ENCODE measurements at places on chromosomes 4 and X.

DNA sequence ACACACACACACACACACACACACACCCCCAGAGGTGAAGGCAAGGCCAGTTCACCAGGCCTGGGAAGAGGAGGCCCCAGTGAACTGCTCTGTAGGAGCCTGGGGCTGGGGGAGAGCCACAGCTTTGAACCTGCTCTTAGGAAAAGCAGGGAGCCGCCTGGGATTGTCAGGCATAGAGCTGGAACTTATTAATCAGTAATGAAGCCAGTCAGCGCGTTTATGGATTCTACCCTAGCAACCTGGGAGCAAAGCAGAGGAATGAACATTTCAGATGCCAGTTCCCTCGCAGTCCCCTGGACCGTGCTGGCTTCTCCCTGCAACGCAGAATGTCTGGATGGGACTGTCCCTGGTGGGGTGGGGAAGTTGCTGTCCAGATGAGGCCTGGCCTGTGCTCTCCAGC is 45.3 kb upstream of the DDX3X start:
- DNase-seq: no peak

- no peak for DNase-seq
Measured at GRCh38 chrX:39536211-39536610, 561.5 kb downstream of the BCOR start.

DNA sequence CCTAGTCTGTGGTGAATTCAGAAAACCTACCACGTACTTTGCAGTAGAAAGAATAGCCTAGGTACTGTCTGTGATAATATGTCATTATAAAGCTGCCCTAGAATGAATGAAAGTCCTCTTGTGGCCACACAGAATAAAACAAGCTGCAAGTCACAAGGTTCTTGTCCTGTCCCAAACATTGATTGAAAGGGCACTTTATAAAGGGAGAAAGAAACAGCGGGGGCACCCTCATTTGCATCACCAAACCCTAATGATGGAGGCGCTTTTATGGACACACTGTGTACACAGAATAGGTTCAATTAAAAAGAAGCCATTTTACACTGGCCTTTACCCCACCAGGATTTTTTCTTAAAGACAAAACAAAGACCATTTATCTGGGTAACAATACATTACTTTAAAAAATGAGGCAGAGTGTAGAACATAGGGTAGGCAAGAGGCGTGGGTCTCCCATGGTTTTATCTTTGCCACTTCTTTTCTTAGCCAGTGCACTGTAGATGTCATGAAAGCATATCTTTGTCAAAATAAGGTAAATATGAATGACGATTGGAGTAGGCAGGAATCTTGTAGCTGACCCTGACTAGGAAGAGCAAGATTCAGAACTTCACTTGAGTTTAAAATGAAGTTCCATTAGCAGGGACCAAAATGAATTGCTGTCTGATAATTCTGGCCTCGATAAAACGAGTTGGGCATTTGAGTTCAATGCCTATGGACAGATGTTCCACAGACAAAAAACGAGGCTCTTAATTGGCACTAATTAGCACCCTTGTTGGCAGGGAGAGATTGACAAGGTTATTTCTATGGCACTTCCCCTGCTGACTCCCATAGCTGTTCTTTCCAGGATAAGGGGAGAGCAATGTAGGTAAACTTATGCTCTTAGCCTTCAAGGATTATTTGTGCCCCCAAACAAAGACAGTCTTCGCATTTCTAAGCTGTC is 365.1 kb downstream of the AFF2 start:
- no peak for DNase-seq

GRCh38 chr4:154560824-154561231 is 2.0 kb upstream of the FGB start:
- no peak for DNase-seq

GRCh38 chr4:113610537-113610936 is 151.0 kb downstream of the CAMK2D start:
- DNase-seq: no peak

- DNase-seq: no peak
Measured at GRCh38 chr4:78293348-78293747, 236.2 kb downstream of the FRAS1 start.

DNA sequence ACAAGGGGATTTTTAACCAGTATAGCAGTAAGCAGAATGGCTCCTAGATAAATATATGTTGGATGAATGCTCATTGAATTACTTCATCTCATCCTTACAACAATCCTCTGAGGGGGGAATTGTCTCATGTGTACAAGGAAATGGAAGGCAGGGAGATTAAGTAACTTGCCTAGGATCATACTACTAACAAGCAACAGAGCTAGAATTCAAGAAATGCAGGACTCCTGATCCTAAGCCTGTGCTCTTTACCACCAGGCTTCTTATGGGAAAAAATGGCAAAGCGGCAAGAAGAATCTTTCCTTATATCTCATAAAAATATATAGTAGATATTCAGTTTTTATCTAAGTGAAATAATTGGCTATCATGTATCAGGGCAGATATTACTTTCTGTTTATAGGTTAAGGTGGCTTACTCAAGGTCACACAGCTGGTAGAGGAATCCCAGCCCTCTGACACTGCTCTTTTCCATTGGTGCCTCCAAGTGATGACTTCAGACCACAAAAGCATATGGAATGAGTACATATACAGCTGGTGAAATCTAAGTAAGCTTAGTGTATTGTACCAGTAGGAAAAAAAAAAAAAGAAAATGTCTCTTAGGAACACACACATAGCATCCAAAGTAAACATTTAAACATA is 2.1 kb downstream of the ABHD18 start:
- no peak for DNase-seq

- no peak for DNase-seq
Measured at GRCh38 chr4:109046471-109047201, 255.8 kb downstream of the COL25A1 start.

DNA sequence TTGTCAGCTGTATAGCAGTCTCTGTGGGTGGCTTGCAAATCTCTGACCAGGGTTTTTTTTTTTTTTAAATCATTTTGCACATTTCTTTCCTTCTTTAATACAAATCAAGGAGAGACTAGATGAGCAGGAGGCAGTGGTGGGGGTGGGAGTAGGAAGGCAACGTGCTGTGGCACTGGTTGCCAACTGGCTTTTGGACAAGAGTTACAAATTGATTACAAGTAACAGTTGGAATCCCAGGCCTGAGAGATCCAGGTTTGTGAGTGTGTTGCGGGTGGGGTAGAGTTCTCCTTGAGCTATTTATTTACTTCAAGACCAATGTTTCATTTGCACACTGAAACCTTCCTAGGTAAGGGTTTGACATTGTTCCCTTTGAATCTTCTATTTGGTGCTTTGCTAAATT is 325.3 kb downstream of the AFF2 start:
- no peak for DNase-seq

DNA sequence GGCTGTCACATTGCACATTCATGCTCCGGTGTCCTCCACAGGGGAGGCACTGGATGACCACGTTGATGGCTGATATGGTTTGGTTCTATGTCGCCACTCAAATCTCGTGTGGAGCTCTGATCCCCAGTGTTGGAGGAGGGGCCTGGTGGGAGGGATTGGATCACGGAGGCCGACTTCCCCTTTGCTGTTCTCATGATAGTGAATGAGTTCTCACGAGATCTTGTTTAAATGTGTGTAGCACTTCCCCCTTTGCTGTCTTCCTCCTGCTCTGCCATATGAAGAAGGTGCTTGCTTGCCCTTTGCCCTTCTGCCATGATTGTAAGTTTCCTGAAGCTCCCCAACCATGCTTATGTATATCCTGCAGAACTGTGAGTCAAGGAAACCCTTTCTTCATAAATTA is 22.3 kb upstream of the NAT8L start:
- DNase-seq: no peak

DNA sequence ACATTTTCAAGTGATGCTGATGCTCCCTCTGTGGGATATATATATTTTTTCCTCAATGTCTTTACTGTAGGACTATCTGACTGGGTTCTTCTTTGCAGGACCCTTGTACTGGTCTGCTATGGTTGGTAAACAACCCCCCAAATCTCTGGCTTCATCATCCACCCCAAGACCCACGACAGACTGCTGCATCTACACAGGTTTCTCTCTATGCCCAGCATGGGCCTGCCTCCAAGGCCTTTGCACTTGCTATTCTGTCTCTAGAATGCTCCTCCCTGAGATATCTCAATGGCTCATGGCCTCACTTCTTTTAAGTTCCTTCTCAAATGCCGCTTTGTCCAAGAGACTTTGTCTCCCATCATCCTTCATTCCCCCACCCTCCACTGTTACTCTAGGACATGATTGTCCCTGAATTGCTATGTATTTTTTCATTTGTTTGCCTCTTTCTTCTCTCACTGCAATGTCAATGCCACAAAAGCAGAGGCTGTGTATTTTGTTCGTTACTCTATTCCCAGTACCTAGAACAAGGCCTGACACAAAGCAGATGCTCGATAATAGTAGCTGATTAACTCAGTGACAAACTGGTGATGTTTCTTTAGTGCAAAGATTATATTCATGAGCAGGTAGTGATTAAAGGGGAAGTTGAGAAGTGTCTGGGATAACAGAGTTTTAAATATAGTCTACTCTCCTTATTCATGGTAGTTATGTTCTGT is 6.6 kb downstream of the EVC start:
- DNase-seq: no peak

DNA sequence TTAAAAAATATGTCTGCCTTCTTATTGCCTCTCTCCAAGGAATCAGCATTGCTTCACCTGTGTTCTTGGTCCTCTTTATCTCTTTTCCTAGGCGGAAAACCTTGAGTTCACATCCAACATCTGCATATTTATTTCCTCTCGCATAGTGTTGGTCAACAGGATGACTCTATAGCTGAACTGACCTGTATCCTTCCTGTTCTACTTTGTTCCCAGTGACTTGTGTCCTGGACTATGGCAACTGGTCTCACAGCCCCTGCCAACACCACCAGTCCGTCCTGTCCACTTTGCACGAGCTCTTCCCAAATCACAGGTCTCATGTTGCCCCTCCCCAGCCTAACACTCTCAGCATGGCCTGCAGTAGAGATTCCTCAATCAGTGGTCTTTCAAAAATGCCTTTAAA is 2.0 kb downstream of the DIPK2B start:
- DNase-seq: no peak

GRCh38 chr4:75544870-75545269 is 11.0 kb upstream of the ODAPH start:
- DNase-seq: no peak

- no peak for DNase-seq
Measured at GRCh38 chr4:170089668-170090351, at the start of gene AADAT. AADAT (minus strand) TSS chr4:170089956; CDS start chr4:170089690, 266 bp downstream.

DNA sequence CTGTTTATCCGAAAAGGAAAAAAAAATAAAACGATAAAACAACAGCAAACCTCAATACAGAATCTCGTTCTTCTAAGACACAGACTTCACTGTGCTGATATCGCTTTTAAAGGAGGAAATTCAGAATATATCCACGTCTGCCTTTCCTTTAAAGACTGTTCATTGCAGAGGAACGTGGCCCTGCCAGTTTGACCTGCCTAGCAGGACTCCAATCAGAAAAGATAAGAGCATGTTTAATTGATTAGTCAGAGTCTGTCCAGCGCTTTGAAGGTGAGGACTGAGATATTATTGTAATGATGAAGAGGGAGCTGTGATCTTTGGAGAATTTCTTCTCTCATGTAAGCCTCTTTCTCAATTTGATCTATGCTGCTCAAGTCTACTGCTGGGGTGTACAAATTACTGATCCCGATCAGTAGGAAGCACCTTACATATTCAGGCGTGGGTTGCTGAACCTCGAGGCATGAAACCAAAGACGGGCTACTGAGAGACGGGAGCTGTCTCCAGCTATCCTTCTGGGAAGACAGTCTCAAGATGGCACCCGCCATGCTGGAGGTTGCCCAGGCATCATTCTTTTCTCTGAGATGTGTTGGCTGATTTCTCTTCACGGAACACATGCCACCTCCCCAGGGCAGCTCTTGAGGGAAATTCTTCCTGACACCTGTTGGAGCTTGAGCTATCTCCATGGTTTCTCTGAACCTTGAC is 146.1 kb downstream of the SHOX start:
- DNase-seq: no peak

DNA sequence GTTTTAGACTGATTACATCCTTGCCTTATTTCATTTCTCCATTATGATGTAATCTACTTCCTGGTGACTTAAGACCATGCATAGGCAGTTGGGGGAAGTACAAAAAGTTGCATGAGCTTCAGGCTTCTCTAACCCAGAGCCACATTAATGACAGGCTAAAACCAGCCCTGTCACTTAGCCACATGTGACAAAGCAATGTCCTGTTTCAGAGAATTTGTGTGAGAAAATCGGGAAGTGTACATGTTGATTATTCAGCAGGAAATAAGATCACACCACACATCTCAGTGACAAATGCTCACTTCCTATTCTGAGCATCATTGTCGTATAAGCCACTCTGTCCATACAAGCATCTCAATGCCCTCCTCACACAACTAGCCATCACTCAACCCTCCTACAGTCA is 98.5 kb upstream of the MAGEB16 start:
- no peak for DNase-seq

DNA sequence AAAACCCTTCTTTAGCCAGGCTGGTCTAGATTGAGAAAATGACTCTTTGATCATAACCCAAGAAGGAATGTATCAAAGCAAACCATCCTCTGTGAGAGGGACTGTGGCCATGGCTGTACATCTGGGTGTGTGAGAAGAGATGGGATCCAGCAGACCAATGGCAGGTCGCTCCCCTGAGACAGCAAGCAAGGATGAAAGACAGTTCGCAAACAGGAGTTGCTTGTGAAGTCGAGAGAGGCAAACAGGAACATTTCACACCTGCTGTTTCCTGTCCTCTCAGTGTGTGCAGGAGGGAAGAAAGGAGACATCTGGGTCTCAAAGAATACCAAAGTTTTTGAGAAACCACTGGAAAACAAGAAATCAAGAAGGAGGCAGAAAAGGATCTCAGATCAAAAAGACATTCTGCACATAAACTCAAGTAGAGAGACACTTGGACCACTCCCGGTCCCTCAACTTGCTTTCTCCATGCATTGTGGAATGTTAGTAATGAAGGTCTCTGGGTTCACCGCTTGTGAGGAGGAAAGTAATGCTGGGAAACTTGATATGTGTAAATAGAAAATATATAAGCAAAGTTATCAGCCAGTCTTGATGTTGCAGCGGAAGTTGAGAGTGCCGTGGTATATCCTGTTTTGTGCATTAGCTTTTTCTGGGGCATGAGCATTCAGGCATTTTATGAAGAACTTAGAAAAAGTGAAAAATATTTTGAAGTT is 327.5 kb downstream of the BMPR1B start:
- no peak for DNase-seq

DNA sequence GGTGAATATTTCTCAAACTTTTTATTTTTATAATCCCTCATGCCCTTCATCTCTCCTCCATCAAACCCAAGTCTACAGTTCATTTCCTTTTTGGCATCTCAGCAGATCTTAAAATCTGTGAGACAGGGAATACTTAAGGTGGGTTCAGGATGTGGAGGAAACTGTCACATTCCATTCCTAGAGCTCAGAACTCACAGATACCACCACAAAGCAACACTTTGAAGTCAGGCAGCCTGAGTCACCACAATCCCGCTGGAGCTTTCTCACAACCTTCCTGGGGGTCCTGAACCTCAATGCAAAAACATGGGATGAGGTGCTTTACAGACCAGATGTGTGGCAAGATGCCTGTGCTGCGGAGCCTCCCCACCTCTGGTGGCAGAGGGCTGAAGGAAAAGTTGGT is 63.2 kb downstream of the HHIP start:
- no peak for DNase-seq

- no peak for DNase-seq
Measured at GRCh38 chr4:108068442-108068841, 78.8 kb downstream of the HADH start.

- DNase-seq: no peak
Measured at GRCh38 chrX:1307626-1308340, 28.8 kb upstream of the IL3RA start.

- no peak for DNase-seq
Measured at GRCh38 chr4:127629371-127629770, 3.4 kb upstream of the INTU start.
